ENCODE measurements at places on chromosomes 6 and 20.
A peak's percentile ranks its signal among the peaks of the same experiment; 100 is the strongest.

DNA sequence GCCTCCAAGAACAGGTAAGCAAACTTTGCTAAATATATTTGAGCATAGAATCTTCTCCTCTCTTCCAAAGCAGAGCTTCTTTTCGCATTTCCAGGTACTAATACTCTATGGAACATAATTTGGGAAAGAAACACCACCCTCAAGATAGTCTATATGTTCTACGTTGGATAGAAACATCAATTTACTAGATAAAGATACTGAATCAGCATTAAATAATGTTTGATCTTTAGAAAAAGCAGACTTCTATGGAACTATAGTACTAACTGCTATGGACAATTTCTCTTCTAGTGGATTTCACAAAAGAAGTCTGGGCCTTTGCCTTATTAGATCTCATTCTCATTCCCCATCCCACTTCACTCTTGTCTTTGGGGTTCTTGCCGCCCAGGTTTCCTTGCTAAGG lies 103.0 kb downstream of the CDK19 start:
- no peak for DNase-seq

- peak; percentile 8 for DNase-seq
Observed at GRCh38 chr6:5866547-5867051, 140.1 kb downstream of the NRN1 start.

DNA sequence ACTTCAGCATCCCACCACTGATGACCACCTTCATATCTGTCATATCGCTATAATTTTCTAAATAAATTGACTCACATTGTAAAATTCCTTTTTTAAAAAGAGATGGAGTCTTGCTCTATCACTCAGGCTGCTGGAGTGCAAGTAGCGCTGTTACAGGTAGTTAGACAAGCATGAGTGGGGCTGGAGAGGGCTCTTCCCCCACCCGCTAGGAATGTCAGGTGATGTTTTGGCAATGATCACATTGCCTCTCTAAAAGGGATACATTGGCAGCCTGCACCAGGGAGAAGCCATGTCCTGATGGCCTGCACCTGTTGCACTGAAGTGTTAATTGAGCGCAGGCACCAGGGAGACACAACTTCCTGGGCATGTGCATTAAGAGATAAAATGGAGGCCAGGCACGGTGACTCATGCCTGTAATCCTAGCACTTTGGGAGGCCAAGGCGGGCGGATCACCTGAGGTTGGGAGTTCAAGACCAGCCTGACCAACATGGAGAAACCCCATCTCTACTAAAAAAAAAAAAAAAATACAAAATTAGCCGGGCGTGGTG lies 16.9 kb upstream of the SLC22A16 start:
- no peak for DNase-seq

- no peak for DNase-seq
Observed at GRCh38 chr20:38692436-38693411, 31.6 kb upstream of the SLC32A1 start.

GRCh38 chr6:159762681-159763293 lies 942 bp downstream of the ACAT2 start:
- peak; percentile 11 for DNase-seq

DNA sequence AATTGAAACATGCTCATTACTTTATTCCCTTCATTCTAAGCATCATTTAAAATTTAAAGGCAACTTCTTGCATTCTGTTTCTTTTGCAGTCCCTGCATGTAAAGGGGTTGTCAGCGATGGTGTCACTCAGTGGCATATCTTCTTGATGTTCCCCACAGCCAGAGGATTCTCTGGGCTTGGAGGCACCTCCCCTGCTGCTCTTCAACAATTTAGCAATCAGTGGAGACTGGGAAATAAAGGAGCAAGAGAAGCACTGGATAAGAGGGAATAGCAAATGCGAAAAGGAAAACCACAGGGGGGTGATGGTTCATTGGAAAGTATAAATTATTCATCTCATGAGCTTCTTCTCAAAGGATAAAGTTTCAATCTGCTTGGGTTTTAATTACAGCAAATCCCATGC lies 30.7 kb upstream of the MC3R start:
- no peak for DNase-seq

DNA sequence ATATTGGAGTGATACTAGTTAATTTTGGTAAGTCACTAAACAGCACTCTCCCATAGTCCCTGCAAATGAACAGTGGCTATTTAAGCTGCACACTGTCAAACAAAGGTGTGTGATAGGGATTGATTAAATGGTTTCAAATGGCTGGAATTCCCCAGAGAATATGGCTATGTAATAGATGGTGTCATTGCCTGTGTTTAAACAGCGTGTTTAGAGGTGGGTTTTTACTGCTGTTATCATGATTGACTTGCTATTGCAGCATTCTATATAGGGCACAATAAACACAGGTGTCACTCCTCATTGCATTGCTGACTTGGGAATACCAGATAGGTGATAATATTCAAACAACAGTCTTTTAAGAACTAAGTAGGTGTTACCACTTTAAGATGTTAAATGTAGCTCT lies 171.7 kb upstream of the MAN1A1 start:
- DNase-seq, result no peak

DNA sequence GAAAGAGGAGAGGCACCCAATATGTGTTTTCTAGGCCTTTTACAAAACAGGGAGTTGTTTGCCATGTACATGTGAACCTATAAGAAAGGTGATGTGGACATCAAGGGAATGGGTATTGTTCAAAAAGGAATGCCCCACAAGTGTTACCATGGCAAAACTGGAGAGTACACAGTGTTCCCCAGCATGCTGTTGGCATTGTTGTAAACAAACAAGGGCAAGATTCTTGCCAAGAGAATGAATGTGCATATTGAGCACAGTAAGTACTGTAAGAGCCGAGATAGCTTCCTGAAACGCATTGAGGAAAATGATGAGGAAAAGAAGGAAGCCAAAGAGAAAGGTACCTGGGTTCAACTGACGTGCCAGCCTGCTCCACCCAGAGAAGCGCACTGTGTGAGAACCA lies 13.1 kb downstream of the QRSL1 start:
- no peak for DNase-seq

- DNase-seq, result no peak
Observed at GRCh38 chr6:47188588-47189021, 121.1 kb downstream of the TNFRSF21 start.

GRCh38 chr6:109442393-109442924 lies 1.9 kb downstream of the SMPD2 start:
- DNase-seq, result no peak

DNA sequence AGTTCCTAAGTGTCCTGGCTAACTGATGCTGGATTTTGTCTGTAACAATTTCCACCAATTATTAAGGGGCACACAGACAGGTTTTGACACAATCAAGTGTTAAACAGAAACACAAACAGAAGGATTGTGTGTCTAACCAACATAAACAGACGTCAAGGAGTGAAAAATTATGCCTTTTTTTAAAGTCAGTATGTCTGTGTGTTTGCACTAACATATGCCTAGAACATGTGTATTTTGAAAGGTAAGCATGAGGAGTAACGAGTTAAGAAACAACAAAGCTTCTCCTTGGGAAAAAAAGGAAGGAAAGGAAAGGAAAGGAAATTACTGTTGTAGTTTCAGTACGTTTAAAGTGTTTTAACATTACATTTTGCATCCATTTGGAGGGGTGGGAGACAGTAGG lies 466.3 kb upstream of the ID4 start:
- no peak for DNase-seq

GRCh38 chr6:31968791-31969711 lies 2.9 kb downstream of the DXO start:
- DNase-seq, result no peak

- no peak for DNase-seq
Observed at GRCh38 chr6:1787894-1788293, 178.2 kb downstream of the FOXC1 start.

- no peak for DNase-seq
Observed at GRCh38 chr20:16699293-16699692, 30.5 kb upstream of the SNRPB2 start.

GRCh38 chr6:168581236-168581635 lies 140.3 kb downstream of the SMOC2 start:
- DNase-seq, result no peak

- DNase-seq, result no peak
Observed at GRCh38 chr20:9397928-9398327, 116.5 kb upstream of the LAMP5 start.

DNA sequence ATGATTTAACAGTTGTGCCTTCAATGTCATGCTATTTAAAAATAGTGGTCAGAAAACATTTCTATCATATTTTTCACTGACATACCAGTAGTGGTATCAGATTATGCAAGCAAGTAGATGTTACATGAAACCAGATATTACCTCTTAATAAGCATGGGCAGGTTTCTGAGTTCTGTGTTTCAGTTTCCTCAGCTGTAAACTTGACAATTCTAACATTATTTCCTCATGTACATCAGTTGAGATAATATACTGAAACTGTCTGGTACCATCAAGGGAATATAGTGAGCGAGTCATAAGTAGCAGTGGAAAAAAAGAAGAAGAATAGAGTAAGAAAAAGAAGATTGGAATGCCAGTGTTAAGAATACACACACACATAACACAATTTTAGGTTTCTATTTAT lies 477.9 kb upstream of the MANEA start:
- DNase-seq, result no peak

DNA sequence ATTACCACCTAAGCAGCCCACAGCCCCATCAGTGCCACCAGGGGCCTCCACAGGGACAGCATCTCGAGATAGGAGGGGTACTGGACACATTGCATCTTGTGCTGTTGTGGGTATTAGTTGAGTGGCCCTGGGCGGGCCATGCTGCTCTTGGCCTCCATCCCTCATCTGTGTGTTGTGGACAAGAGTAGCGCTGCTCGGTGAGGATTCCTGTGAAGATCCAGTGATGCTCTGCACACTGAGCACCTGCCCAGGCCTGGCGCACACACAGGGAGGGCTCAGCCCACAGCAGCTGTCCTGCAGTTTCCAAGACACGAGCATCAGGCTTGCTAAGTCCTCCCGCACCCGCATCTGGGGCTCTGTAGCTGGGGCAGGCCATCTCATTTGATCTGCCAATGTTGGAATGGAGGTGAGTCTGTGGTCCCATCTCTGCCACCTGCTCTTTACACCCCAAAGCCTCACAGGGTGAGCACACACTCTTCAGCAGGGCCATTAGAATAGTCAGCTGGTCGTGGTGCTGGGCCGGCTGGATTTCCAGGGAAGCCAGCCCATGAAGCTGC lies 32.0 kb downstream of the SPATA2 start:
- DNase-seq, result no peak

DNA sequence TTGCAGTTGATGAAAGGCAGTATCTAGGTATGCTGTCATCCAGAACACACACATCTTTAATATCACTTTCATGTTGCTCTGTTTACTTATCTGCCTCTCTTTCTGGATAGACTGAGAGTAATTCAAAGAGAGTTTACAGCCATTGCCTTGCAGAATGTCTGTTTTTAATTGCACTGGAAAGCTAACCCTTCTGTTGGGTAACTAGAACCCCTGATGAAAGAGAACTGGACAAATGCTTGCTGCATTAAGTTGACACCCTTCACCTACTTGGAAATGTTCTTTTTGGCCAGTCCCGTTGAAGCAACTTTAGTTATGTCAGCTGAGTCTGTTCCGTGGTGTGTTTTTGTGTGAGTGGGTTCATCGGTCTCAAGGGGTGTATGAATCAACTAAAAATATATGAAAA lies 383.8 kb upstream of the CITED2 start:
- DNase-seq, result peak; percentile 72

DNA sequence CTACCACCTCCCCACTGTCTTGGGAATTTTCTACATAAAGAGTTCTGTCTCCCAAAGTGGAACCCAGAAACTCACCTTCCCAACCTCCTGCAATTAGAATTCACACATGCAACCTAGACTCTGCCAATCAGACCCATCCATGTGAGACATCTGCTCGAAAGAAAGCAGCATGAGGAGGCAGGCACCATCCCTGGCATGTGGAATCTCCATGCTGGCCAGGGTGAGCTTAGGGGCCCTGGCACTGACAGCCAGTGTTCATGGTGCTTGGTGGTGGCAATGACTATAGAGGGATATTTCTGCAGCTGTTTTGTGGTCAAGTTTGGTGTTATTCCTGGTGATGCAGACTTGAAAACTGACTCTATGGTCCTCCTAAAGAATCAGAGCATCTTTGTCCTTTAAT lies 17.4 kb upstream of the FOXF2 start:
- DNase-seq, result no peak

GRCh38 chr6:152634773-152635172 lies 2.4 kb downstream of the SYNE1 start:
- DNase-seq, result no peak

- peak; percentile 87 for DNase-seq
Observed at GRCh38 chr20:53547664-53548239, 45.9 kb downstream of the ZNF217 start.

GRCh38 chr6:30885481-30885998 lies 1.2 kb downstream of the DDR1 start:
- peak; percentile 37 for DNase-seq

DNA sequence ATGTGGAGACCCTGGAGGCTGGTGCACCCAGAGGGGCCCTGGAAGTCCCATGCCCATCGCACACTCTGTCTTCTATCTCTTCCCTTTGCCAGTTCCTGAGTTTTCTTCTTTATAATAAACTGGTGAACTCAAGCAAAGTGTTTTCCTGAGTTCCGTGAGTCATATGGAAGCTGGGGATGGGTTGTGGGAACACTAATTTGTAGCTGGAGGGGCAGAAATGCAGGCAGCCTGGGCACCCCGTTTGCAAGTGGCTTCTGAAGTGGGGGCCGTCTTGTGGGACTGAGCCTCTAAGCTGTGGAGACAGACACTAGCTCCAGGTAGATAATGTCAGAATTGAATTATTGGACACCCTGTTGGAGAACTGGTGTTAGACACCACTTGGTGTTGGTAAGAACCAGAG lies 3.2 kb upstream of the PPP1R3G start:
- no peak for DNase-seq

DNA sequence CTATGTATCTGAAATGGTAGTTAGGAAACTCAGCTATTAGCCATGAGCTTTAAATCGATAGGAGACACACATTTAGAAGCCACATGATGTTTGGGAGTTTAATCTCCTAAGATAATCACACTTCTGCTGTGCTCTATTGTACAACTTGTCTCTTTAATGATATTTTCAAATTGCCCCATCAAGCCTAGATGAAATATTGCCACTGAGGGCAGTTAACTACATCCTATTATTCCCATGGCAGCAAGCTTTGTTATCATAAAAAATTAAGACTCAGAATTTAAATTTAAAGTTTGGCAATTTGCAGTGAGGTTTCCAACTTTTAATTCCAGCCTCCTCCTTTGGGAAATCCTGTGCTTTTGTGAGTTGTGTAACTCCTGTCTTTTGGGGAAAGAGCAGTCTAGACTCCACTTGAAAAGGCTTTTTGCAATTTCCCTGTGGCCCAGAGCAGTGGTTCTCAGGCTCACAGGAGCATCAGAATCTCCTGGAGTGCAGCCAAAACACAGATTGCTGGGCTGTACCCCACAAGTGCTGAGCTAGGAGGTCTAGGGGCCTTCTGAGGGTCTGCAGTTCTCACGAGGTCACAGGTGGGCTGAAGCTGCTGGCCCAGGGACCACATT lies 792.4 kb downstream of the QKI start:
- no peak for DNase-seq

DNA sequence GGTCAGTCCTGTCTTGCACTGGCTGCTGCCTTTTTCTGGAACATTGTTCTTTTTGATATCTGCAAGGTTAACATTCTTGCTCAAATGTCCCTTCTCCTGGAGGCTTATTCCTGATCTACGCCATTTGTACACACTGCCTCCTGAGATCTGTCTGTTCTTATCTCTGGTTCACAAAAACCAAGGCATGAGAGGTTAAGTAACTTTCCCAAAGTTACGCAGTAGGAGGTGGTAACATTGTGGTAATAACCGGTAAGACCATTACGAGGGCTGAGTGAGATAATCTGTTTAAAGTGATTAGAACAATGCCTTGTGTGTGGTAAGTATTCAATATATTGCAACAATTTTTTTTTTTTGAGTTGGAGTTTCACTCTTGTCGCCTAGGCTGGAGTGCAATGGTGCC lies 132.1 kb downstream of the FNDC1 start:
- no peak for DNase-seq
